ENCODE measurements at places on chromosomes 5 and 9.
A peak's percentile ranks its signal among the peaks of the same experiment; 100 is the strongest.

- DNase-seq: peak; percentile 46
Measured at GRCh38 chr5:134846641-134846960, 833 bp downstream of the C5orf24 start.

DNA sequence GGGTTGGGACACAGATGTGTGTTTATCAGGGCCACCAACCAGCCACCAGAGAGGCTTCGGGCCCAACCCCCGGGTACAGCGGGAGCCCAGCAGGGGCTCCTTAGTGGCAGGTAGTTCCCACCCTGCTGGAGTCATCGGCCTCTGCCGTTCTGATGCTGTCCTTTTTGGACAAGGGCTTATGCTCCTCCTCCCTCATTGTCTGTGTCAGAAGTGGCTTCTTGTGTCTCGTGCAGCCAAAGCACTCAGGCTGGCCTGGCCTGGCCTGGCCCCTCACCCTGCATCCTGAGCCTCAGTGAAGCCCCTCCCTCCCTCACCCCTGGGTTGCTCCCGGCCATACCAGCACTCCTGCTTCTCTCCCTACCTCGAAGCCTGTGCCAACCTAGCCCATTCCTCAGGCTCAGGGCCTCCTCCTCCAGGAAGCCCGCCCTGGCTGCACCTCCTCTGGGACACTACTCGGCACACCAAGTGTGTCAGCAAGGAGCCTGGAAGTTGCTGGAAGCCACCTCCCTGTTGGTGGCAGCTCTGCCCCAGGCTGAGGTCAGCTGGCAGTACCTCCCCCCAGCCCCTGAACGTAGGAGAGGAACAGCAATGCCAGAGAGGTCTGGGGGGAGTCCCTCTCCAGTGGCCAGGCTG, 4.1 kb upstream of the UBAC1 start:
- DNase-seq: no peak

DNA sequence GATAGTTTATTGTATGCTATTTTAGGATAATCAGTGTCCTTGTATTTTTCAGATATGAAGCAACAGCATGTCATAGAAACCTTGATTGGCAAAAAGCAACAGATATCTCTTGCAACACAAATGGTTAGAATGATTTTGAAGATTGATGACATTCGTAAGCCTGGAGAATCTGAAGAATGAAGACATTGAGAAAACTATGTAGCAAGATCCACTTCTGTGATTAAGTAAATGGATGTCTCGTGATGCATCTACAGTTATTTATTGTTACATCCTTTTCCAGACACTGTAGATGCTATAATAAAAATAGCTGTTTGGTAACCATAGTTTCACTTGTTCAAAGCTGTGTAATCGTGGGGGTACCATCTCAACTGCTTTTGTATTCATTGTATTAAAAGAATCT, 14.5 kb downstream of the CCT5 start:
- peak; percentile 58 for DNase-seq

- DNase-seq: no peak
Measured at GRCh38 chr5:154575546-154576428, 97.8 kb upstream of the HAND1 start.

DNA sequence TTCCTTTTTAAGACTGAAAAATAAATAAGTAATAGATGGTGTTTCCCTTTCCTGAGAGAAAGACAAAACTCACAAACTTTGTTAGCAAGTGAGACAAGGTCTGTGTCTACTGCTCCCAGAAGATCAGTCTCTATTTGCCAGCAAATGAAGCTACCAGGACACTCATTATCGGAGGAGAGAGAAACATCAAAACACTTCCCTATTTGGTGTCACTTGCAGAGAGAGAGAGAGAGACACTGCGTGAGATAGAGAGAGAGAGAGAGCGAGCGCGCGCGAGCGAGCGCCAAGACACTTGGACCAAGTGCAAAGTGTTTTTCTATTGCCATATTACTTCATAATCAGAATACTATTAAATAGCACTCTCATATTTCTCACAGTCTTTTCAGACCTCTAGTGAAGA, 142.7 kb downstream of the KCNN2 start:
- DNase-seq: no peak

DNA sequence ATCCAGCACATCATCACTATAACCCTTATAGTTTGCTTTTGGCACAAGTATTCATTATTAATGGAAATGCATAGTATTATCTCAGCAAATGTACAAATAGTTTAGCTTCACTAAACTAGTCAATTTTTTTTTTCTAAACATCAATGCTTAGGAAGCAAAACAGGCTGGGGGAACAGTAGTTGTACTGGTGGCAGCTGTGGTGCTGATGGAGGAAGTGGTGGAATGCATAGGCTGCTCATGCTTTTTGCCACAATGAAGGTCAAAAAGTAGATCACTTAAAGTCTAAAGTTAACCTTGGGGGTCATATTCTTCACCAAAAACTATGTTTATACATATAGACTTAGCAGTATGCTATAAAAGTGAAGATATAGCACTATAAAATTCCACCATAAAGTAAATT, 36.3 kb upstream of the CDKN2B start:
- no peak for DNase-seq

- DNase-seq: no peak
Measured at GRCh38 chr9:69028754-69029153, 6.8 kb upstream of the FXN start.

Data from EH (cell line).